ENCODE measurements at places on chromosomes 3 and 15. TPM values are rescaled to one million over a fixed set of nuclear protein-coding genes. Genes with fewer than 3 reads are reported as not detected.

MAPK6 gene
- 21.7 TPM for total RNA-seq

CLRN1 gene
- not detected for total RNA-seq

SQOR gene
- 108 TPM for total RNA-seq

IL17RB gene
- 2.1 TPM for total RNA-seq

POLR2H gene
- 93.6 TPM for total RNA-seq

- no peak overlapping the region for H3K27ac ChIP-seq
- no peak overlapping the region for H3K4me3 ChIP-seq
- H3K27me3 ChIP-seq: peaks cover 6% of the 10 kb centered on the region
These were observed 157.7 kb upstream of the FAM3D start for GRCh38 chr3:58824285-58824684.

- no peak overlapping the region for H3K4me3 ChIP-seq
- H3K27ac ChIP-seq: no peak overlapping the region
- no peaks in the 10 kb centered on the region for H3K4me1 ChIP-seq
- no peaks in the 10 kb centered on the region for H3K27me3 ChIP-seq
- no peak for DNase-seq
These were observed 784.6 kb downstream of the NR2F2 start for GRCh38 chr15:97114900-97115760.

DNA sequence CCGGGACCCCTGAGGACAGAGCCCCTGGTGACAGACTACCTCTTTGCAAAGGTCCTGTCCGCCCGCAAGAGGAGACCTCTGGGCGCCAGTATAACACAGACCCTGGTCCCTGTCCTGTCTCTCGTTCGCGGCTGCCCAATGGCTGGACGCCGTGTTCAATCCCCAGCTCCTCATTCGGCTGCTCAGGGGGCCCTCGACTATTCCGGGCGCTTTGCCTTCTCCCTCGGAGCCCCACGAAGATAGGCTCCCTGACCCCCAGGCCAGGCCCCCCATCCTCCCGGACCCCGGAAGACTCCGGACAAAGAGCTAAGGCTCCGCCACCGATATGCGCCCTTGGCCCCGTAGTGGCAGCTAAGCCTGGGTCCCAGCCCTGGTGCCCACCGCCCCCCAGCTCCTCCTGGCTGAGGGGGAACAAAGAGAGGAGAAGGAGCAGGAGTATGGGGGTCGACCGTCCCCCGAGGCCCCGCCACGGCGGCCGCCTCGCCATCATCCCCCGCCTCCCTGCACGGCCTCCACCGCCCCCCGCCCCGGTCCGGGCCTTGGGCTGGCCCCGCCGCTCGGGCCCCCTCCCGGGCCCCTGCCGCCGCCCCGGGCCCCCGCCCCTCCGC lies 437 bp downstream of the CELSR3 start:
- H3K27ac ChIP-seq: no peak overlapping the region
- peak overlapping the region; percentile 75 for H3K4me3 ChIP-seq
- H3K4me1 ChIP-seq: peaks cover 21% of the 10 kb centered on the region
- DNase-seq: no peak

GRCh38 chr3:66472313-66473134 lies 28.3 kb downstream of the LRIG1 start:
- H3K36me3 ChIP-seq: peaks cover 4% of the 10 kb centered on the region
- DNase-seq: peak; percentile 66
- peak overlapping the region; percentile 64 for H3K4me3 ChIP-seq
- peak overlapping the region; percentile 86 for H3K27ac ChIP-seq
- H3K27me3 ChIP-seq: peaks cover 6% of the 10 kb centered on the region

GRCh38 chr3:54094926-54095325 lies 27.4 kb upstream of the CACNA2D3 start:
- no peak for DNase-seq
- no peaks in the 10 kb centered on the region for H3K36me3 ChIP-seq
- H3K4me1 ChIP-seq: no peaks in the 10 kb centered on the region
- H3K27me3 ChIP-seq: peaks cover 1% of the 10 kb centered on the region
- H3K27ac ChIP-seq: no peak overlapping the region
- H3K4me3 ChIP-seq: no peak overlapping the region

- H3K27me3 ChIP-seq: no peaks in the 10 kb centered on the region
- H3K27ac ChIP-seq: peak overlapping the region; percentile 89
- H3K4me1 ChIP-seq: peaks cover 15% of the 10 kb centered on the region
- peaks cover 3% of the 10 kb centered on the region for H3K36me3 ChIP-seq
These were observed 46.3 kb downstream of the LIMD1 start for GRCh38 chr3:45640724-45641361.

GRCh38 chr3:82494977-82495489 lies 733.6 kb upstream of the GBE1 start:
- DNase-seq: no peak
- H3K4me3 ChIP-seq: no peak overlapping the region
- no peaks in the 10 kb centered on the region for H3K27me3 ChIP-seq
- no peaks in the 10 kb centered on the region for H3K36me3 ChIP-seq
- H3K4me1 ChIP-seq: no peaks in the 10 kb centered on the region

- no peaks in the 10 kb centered on the region for H3K36me3 ChIP-seq
- H3K27ac ChIP-seq: no peak overlapping the region
- peaks cover 16% of the 10 kb centered on the region for H3K27me3 ChIP-seq
- no peak overlapping the region for H3K4me3 ChIP-seq
- H3K4me1 ChIP-seq: no peaks in the 10 kb centered on the region
These were observed 38.0 kb upstream of the DPH6 start for GRCh38 chr15:35583863-35584528.

GRCh38 chr3:126886217-126886616 lies 96.7 kb upstream of the PLXNA1 start:
- no peaks in the 10 kb centered on the region for H3K4me1 ChIP-seq
- no peak overlapping the region for H3K4me3 ChIP-seq
- H3K27me3 ChIP-seq: no peaks in the 10 kb centered on the region
- no peaks in the 10 kb centered on the region for H3K36me3 ChIP-seq
- DNase-seq: no peak
- H3K27ac ChIP-seq: no peak overlapping the region

DNA sequence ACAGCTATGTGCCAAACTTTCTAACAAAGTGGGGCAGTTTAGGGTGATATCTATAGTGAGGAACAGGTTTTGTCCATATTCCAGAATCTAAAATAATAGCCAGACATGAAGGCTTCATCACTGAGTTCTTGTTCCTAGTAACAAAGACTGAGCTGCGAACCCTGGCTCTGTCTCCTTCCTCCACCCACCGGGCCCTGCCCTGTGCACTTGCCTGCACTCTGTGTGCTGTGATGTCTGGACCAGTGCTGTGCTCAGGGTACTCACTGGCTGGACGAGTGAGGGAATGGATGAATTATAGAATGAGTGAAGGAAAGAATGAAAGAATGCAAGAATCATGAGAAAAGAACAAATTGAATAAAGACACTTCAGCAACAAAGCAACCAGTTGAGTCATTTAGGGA lies 8.9 kb upstream of the NMNAT3 start:
- no peaks in the 10 kb centered on the region for H3K4me1 ChIP-seq
- H3K36me3 ChIP-seq: no peaks in the 10 kb centered on the region
- no peak for DNase-seq

DNA sequence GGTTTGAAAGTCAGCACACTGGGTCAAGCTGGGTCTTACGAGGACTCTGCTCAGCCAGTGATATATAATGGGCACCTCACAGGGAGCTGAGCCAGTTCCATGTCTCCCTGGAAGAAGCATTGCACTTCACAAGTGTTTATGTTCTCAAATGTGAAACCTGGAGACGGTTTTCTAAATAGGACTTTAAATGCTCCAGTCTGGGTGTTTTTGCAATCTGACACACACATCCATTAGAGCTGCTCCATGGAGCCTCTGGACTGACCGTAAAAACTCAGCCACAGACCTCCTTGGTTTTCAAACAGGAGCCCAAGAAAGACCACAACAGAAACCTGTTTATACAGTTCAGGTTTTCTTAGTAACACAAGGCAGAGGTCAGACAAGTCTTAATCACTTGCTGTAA lies 201.3 kb upstream of the LRIG1 start:
- no peaks in the 10 kb centered on the region for H3K36me3 ChIP-seq
- no peaks in the 10 kb centered on the region for H3K27me3 ChIP-seq
- H3K4me1 ChIP-seq: no peaks in the 10 kb centered on the region
- DNase-seq: no peak
- H3K27ac ChIP-seq: no peak overlapping the region

DNA sequence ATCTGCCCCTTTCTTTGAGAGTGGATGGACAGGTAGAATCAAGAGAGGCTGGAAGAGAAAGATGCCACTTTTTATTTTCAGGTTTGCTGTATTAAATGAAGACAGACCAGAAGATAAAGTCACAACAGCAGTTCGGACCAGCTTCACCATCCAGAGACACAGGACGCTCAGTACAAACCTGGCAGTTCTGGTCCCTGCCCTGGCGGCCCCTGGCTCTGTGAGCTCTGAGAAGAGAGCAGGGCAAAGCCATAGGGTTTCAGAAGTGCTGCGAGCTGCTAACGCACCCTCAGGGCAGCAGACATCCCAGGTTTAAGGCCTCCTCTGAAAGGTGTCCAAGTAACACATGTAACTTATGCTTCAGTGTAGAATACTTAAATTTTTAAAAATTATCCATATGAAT lies 216.8 kb downstream of the ADAMTS17 start:
- H3K27ac ChIP-seq: no peak overlapping the region
- peaks cover 16% of the 10 kb centered on the region for H3K36me3 ChIP-seq
- H3K27me3 ChIP-seq: no peaks in the 10 kb centered on the region
- no peak overlapping the region for H3K4me3 ChIP-seq
